CD8-positive, alpha-beta memory T cell (primary cell): ENCODE measurements at places on chromosomes 12 and 14. TPM values are rescaled to one million over a fixed set of nuclear protein-coding genes. Genes with fewer than 3 reads are reported as not detected.

The OR10G2 gene
- total RNA-seq: not detected

DNA sequence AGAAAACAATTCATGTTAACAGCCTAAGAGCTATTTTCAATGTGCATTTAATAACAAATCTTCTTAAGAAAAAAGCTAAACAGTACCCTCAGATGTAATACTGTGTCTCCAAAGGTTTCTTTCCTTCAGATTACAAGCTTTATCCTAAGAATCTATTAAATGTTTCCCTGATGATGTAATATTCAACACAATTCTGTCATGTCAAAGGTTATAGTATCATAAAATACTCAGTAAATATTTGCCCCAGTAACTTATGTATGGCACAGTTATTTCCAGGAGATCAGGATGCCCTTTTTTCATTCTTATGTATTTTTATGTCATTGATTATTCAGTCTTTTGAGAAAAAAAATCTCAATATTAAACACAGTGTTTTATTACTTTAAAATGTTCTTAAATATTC lies 128.4 kb downstream of the KIF21A start:
- no peak overlapping the region for H3K27ac ChIP-seq
- H3K36me3 ChIP-seq: no peaks in the 10 kb centered on the region
- no peak for DNase-seq
- no peaks in the 10 kb centered on the region for H3K4me1 ChIP-seq
- H3K4me3 ChIP-seq: no peak overlapping the region

DNA sequence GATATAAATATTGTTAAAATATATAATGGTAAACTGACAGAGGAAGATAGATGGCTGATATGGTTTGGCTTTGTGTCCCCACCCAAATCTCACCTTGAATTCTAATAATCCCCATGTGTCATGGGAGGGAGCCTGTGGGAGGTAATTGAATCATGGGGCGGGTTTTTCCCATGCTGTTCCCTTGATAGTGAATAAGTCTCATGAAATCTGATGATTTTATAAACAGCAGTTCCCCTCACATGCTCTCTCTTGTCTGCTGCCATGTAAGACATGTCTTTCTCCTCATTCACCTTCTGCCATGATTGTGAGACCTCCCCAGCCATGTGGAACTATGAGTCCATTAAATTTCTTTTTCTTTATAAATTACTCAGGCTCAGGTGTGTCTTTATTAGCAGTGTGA lies 46.3 kb downstream of the PTCSC3 start:
- no peak for DNase-seq
- no peaks in the 10 kb centered on the region for H3K4me1 ChIP-seq
- no peaks in the 10 kb centered on the region for H3K36me3 ChIP-seq
- no peak overlapping the region for H3K27ac ChIP-seq
- H3K27me3 ChIP-seq: no peaks in the 10 kb centered on the region
- no peak overlapping the region for H3K4me3 ChIP-seq

The SERPINA9 gene
- total RNA-seq: not detected

The TAS2R19 gene
- 0.78 TPM for total RNA-seq

- no peaks in the 10 kb centered on the region for H3K36me3 ChIP-seq
- peak overlapping the region; percentile 82 for H3K27ac ChIP-seq
- H3K4me3 ChIP-seq: peak overlapping the region; percentile 61
- H3K4me1 ChIP-seq: peaks cover 33% of the 10 kb centered on the region
These were observed 414 bp upstream of the CDK17 start for GRCh38 chr12:96400631-96401075.

DNA sequence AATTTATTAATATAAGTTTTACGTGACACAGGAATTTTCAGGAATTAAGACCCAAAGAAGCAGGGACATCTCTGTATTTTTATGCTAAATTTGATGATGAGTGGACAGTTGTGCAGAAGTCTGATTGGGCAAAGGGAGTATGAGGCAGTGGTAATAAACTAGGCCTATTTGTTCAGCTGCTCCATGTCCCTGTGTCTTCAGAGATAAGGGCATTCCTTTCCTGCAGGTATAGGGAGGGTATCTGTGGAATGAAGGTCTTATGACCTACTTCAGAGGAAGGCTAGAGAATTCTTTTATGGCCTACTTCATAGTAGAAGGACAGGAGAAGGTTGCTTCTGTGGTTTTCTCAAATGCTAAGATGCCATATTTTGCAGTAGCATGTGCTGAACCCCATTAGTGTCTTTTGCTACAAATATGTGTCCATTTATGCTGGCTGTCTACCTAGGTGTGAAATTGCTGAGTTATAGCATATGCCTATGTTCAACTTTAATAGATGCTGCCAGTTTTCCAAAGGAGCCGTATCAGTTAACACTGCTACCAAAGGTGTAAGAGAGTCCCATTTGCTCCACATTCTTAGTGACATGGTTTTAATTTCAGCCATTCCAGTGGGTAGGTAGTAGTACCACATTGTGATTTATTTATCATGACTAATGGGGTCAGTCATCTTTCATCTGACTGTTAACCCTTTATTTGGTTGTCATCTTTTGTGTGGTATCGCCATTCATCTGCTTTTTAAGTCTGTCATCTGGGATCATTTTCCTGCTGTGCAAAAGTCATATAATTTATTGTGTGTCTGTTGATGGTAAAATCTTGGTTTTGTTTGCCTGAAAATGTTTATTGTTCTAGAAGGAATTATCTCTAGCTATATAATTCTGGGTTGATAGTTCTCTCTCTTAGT lies 410.7 kb upstream of the RGS6 start:
- H3K27me3 ChIP-seq: no peaks in the 10 kb centered on the region
- H3K36me3 ChIP-seq: no peaks in the 10 kb centered on the region
- H3K27ac ChIP-seq: no peak overlapping the region
- DNase-seq: no peak

The OTOGL gene
- total RNA-seq: not detected

- H3K27me3 ChIP-seq: no peaks in the 10 kb centered on the region
- H3K27ac ChIP-seq: no peak overlapping the region
- no peak overlapping the region for H3K4me3 ChIP-seq
- peaks cover 4% of the 10 kb centered on the region for H3K36me3 ChIP-seq
- no peaks in the 10 kb centered on the region for H3K4me1 ChIP-seq
- no peak for DNase-seq
These were observed 57.5 kb downstream of the SOS2 start for GRCh38 chr14:50173891-50174290.

The SMOC1 gene
- not detected for total RNA-seq

The PRH2 gene
- total RNA-seq: not detected

- H3K36me3 ChIP-seq: no peaks in the 10 kb centered on the region
- no peak overlapping the region for H3K4me3 ChIP-seq
- no peak overlapping the region for H3K27ac ChIP-seq
- no peaks in the 10 kb centered on the region for H3K27me3 ChIP-seq
- DNase-seq: no peak
These were observed 77.7 kb downstream of the MAP1LC3B2 start for GRCh38 chr12:116636608-116637519.

DNA sequence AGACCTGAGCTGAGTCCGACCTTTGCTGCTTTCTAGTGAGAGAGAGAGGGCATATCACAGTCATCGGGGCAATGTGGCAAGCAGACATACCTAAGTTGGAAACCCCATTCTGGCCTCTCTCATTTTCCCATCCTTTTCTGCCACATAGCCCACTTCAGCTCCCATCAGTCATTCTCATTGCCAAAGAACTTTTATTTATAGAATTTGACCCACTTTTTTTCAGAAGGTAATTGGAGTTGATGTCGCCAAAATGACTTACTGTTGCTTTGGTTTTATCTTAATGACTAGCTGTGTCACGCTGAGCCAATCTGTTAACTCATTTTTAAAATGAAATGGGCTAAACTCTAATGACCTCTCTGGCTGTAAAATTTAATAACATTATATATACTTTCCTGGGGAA lies 63.9 kb upstream of the RMST start:
- no peaks in the 10 kb centered on the region for H3K4me1 ChIP-seq
- no peak overlapping the region for H3K27ac ChIP-seq
- H3K36me3 ChIP-seq: no peaks in the 10 kb centered on the region
- no peak for DNase-seq
- no peak overlapping the region for H3K4me3 ChIP-seq

The GAS2L3 gene
- total RNA-seq: 0.42 TPM

The GALNT8 gene
- total RNA-seq: 0.22 TPM

The TMEM121 gene
- 17.1 TPM for total RNA-seq

DNA sequence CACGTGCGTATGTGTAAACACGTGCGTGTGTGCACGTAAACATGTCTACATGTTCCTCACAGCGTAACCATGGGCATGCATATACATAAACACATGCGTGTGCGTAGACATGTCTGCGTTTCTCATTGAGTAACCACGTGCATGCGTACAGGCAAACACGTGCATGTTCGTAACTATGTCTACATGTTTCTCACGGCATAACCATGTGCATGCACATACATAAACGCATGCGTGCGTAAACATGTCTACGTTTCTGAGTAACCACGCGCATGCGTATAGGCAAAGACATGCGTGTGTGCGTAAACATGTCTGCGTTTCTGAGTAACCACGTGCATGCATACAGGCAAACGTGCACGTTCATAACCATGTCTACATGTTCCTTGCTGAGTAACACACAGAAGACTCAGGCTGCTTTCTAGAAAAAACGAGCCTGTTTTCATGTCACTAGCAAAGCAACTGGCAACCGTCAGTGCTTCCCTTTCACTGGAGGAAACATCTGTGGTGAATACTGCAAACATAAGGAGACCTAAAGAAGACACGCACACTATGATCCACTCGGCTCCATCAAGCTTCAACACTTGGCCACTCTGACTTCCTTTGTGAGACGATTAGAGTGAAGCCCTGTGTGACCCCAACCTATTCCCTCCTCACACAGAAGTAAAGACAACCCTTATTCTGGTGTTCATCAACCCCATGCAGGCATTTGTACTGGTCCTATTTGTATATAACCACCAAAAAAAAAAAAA lies 28.8 kb downstream of the POLE start:
- DNase-seq: no peak
- H3K36me3 ChIP-seq: peaks cover 27% of the 10 kb centered on the region
- H3K27ac ChIP-seq: no peak overlapping the region
- H3K4me3 ChIP-seq: no peak overlapping the region
- peaks cover 11% of the 10 kb centered on the region for H3K4me1 ChIP-seq

GRCh38 chr12:74602881-74603672 lies 65.4 kb downstream of the ATXN7L3B start:
- no peak overlapping the region for H3K27ac ChIP-seq
- H3K4me3 ChIP-seq: no peak overlapping the region
- H3K27me3 ChIP-seq: no peaks in the 10 kb centered on the region

The BATF gene
- total RNA-seq: 172 TPM

The LTBP2 gene
- total RNA-seq: 0.42 TPM

DNA sequence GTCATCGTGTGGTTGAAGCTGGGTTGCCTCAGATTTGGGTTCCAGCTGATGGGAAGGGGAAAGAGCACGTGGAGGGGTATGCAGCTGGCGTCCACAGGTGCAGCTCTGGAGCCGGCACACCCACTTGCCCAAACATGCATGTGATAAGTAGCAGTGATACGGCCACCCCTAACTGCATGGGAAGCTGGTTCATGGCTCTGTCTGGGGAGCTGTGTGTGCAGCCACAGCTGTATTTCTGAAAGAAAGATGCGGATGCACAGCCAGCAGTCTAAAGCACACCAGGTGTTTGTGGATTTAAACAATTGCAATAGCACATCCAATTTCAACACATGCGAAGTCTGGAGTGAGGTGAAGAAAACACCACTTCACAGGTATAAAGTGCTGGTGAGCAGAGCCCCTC lies 181.4 kb downstream of the EFCAB11 start:
- peaks cover 17% of the 10 kb centered on the region for H3K4me1 ChIP-seq
- H3K36me3 ChIP-seq: no peaks in the 10 kb centered on the region
- peak overlapping the region; percentile 26 for H3K4me3 ChIP-seq
- no peak for DNase-seq

DNA sequence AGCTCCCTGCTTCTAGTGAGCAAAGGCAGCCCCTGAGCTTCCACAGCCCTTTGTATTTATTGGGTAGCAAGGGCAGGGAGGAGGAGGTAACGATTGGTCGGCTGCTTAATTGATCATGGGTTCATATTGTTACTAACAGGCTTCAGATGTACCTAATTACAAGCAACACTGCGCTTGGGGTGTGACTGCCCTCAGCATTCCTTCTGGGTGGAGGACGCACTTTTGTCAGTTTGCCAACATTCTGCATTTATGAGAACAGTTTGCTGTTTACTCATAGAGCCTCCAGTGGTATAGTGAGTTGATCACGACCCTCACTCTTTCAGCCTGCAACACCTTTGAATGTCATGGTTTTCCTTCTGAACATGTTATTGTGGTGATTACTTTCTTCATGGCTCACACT lies 9.6 kb downstream of the TSHR start:
- H3K36me3 ChIP-seq: no peaks in the 10 kb centered on the region
- no peak overlapping the region for H3K4me3 ChIP-seq
- H3K27me3 ChIP-seq: no peaks in the 10 kb centered on the region
- peaks cover 2% of the 10 kb centered on the region for H3K4me1 ChIP-seq

The SPTB gene
- total RNA-seq: 0.18 TPM

- no peak for DNase-seq
- H3K4me3 ChIP-seq: no peak overlapping the region
- H3K27ac ChIP-seq: no peak overlapping the region
These were observed 35.7 kb downstream of the RAB21 start for GRCh38 chr12:71790331-71790730.

The TBC1D30 gene
- total RNA-seq: 1.7 TPM

- H3K27me3 ChIP-seq: no peaks in the 10 kb centered on the region
- no peaks in the 10 kb centered on the region for H3K4me1 ChIP-seq
- DNase-seq: no peak
- no peak overlapping the region for H3K4me3 ChIP-seq
These were observed 186.6 kb upstream of the EEA1 start for GRCh38 chr12:93115646-93116045.

- H3K27ac ChIP-seq: no peak overlapping the region
- H3K36me3 ChIP-seq: no peaks in the 10 kb centered on the region
- no peaks in the 10 kb centered on the region for H3K27me3 ChIP-seq
- H3K4me1 ChIP-seq: peaks cover 8% of the 10 kb centered on the region
- DNase-seq: no peak
These were observed 3.6 kb upstream of the VRK1 start for GRCh38 chr14:96793547-96793946.

The GSKIP gene
- 24.6 TPM for total RNA-seq

DNA sequence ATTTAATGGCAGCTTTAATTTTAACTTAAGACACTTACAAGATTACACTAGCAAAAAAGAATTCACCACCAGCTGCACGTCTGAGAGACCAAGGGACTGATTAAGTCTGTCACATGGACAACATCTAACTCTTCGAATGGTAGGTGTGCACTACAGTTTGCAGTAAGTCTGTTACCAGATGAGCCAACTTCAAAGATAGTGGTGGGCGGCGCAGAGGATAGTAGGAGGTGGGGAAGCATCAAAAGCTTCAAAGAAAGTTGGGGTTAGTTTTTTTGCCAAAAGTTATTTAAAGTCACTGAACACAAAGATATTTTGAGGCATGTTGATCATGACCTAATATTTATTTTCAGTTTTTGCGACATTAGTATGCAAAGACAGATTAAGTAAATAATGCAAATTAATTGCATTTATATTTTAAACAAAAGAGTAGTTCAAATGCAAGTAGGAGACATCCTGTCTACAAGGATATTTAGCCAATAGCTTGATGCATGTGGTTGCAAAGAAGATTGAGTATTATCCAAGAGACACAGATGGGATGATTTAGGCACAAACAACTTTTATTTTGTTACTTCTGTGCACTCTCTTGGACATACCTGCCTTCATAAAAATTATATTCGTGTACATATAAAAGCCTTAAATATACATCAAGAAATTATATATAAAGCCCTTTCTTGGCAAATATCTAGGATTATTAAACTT lies 327.7 kb downstream of the BMP4 start:
- no peaks in the 10 kb centered on the region for H3K27me3 ChIP-seq
- H3K4me3 ChIP-seq: no peak overlapping the region
- H3K4me1 ChIP-seq: no peaks in the 10 kb centered on the region
- no peak for DNase-seq
- H3K36me3 ChIP-seq: no peaks in the 10 kb centered on the region

The FAM186B gene
- total RNA-seq: 0.11 TPM
